ENCODE measurements at places on chromosomes 3 and 15. TPM values are rescaled to one million over a fixed set of nuclear protein-coding genes. Genes with fewer than 3 reads are reported as not detected.

DNA sequence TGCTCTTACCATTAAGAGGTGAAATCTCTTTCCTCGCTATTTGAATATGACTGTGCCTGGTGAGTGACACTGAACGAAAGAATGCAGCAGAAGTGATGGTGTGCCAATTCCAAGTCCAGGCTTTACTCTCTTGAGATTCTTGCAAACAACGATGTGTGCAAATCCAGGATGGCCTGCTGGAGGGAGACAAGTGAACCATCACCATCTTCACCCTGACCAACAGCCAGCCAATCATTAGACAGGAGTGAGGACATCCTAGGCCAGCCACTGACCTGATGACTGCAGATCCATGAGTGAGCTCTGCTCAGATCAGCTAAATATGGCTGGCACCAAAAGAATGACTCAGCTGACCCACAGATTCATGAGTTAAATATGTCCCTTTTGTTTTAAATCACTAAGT lies 878.0 kb downstream of the PDCD6IP start:
- H3K4me3 ChIP-seq = no peak overlapping the region
- no peaks in the 10 kb centered on the region for H3K27me3 ChIP-seq
- H3K36me3 ChIP-seq = no peaks in the 10 kb centered on the region
- DNase-seq = no peak
- no peak overlapping the region for H3K27ac ChIP-seq

- peak overlapping the region; percentile 94 for H3K4me3 ChIP-seq
- peaks cover 31% of the 10 kb centered on the region for H3K4me1 ChIP-seq
- no peaks in the 10 kb centered on the region for H3K36me3 ChIP-seq
- no peak for DNase-seq
- peak overlapping the region; percentile 98 for H3K27ac ChIP-seq
Observed at GRCh38 chr3:17740721-17741141, 1.7 kb downstream of the TBC1D5 start.

TMEM207 gene
- total RNA-seq = not detected

CD47 gene
- 228 TPM for total RNA-seq

SLITRK3 gene
- total RNA-seq = 0.09 TPM

DNA sequence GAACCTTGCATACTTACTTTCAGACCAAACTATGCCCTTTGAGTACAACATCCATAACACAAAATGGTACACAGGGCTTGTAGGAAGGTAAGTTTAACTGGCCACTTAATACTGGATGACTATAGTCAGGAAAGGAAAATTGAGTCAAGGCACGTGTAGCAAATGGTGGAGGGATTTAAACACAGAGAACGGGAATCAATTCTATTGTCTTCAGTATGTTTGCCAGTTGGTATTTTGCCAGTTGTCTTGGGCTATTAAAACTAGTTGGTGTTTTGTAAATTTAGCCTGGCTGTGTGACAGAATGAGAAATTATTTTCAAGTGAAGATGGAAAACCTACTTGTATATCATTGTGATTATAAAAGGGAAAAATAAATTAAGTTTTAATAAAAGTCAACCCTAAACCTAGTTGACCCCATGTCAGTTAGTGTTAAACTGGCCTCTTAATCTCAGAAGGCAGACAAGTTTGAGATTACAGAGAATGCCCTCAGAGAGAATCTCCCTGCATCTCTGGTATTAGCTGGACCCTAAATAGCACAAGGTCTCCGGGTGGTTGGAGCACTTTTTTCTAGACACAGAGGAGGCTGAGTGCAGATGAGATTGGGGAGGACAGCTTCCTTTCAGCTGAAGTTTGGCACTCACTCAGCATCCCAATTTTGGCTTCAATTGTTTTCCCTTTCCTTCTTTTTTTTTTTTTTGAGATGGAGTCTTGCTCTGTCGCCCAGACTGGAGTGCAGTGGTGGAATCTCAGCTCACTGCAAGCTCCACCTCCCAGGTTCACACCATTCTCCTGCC lies 91.2 kb downstream of the MB21D2 start:
- DNase-seq = no peak
- no peaks in the 10 kb centered on the region for H3K36me3 ChIP-seq

RGMA gene
- total RNA-seq = 4.1 TPM

METTL6 gene
- 14.4 TPM for total RNA-seq

GRCh38 chr3:151856118-151856517 lies 17.3 kb upstream of the SUCNR1 start:
- H3K4me1 ChIP-seq = no peaks in the 10 kb centered on the region
- H3K4me3 ChIP-seq = no peak overlapping the region
- no peaks in the 10 kb centered on the region for H3K27me3 ChIP-seq
- no peaks in the 10 kb centered on the region for H3K36me3 ChIP-seq
- no peak overlapping the region for H3K27ac ChIP-seq
- DNase-seq = no peak

LIPH gene
- total RNA-seq = 38.0 TPM

NRG4 gene
- total RNA-seq = 1.2 TPM

SNUPN gene
- total RNA-seq = 23.5 TPM

DNA sequence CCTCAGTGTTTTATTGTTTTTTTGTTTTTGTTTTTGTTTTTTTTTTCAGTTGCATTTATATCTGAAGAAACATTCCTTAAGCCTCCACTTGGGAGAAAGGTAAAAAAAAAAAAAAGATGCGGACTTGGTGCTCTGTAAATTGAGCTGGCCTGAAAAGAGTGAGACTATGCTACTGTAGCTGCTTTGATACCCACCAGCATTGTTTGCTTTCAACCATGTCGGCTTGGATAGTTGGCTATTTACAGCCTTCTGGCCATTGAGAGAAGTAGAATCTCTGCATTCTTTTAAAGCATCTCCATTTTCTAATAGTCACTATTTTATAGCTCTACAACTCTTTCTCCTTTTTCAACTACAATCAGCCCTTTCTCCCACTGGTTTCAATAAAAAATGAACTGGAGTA lies 149.6 kb downstream of the ZIC4 start:
- no peak for DNase-seq
- no peak overlapping the region for H3K27ac ChIP-seq
- no peaks in the 10 kb centered on the region for H3K27me3 ChIP-seq
- H3K4me1 ChIP-seq = no peaks in the 10 kb centered on the region
- H3K4me3 ChIP-seq = no peak overlapping the region

GRCh38 chr3:178777718-178778411 lies 241.6 kb downstream of the KCNMB2 start:
- no peak overlapping the region for H3K27ac ChIP-seq
- no peak for DNase-seq
- H3K27me3 ChIP-seq = no peaks in the 10 kb centered on the region
- no peaks in the 10 kb centered on the region for H3K4me1 ChIP-seq

DNA sequence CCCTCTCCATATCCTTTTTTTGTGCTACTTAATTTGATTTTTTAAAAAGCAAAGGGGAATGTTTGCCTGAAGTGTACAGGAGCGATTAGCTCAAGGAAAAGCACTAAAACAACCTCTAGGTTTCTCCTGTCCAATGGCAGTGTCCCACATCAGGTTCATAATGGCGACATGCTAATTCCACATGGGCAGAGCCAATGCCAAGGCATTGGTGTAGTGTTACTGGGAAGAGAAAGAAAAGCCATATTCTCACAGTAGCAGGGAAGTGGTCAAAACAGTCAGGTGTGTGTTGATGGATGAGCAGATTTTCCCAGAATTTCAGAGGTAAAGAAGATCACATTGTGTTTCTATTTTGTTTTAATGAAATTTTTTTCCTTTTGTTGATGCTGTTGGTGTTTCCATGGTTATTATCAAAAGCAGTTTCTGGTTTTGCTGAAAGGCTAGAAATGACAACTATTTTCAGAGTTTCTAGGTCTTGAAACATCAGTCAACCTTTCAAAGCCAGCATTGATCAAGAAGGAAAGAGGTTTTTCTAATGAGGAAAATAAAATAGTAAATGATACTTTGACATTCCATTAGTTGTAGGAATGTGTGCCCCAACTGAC lies 65.2 kb downstream of the FNDC3B start:
- peaks cover 55% of the 10 kb centered on the region for H3K4me1 ChIP-seq
- H3K36me3 ChIP-seq = no peaks in the 10 kb centered on the region
- H3K4me3 ChIP-seq = no peak overlapping the region

SH2D7 gene
- not detected for total RNA-seq

GRCh38 chr15:52727815-52728214 lies 48.6 kb upstream of the ATOSA start:
- H3K4me3 ChIP-seq = no peak overlapping the region
- no peak for DNase-seq
- no peaks in the 10 kb centered on the region for H3K36me3 ChIP-seq
- H3K27me3 ChIP-seq = no peaks in the 10 kb centered on the region
- no peak overlapping the region for H3K27ac ChIP-seq
- peaks cover 13% of the 10 kb centered on the region for H3K4me1 ChIP-seq

- no peaks in the 10 kb centered on the region for H3K27me3 ChIP-seq
- no peaks in the 10 kb centered on the region for H3K36me3 ChIP-seq
- no peaks in the 10 kb centered on the region for H3K4me1 ChIP-seq
Observed at GRCh38 chr3:143247073-143247472, 127.5 kb downstream of the CHST2 start.

GRCh38 chr15:47129033-47129432 lies 588.3 kb upstream of the SEMA6D start:
- no peaks in the 10 kb centered on the region for H3K27me3 ChIP-seq

DNA sequence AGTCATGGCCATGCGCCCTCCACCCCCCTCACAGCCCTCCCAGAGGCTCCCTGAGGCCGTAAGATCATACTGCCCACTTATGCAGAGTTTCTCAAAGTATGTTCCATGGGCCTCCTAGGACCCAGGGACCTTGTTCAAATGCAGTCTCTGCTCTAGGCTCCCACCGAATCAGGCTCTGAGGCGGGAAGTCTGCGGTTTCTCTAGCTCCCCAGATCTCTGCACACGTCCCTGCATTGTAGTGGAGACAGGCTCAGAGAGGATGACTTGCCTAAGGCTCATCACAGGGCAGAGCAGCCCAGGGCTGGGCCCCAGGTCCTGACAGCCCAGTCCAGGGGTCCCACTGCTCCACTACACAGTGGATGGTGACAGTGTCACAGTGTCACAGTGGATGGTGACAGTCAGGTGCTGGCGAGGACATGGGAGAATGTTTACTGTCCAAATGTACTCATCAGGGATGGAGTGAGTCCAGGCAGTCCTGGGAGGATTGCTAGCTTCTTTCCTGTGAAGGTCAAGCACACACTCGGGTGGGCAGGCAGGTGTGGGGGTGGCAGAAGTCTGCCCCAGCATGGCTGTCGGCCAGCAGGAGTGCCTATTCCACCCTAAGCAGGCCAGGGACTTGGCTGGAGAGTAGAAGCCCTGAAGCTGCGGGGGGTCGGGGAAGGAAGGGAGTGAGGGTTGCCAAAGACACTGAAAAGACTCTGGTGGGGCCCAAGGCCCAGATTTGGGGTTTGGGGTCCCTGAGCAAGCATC lies 12.4 kb downstream of the ANKRD63 start:
- no peaks in the 10 kb centered on the region for H3K36me3 ChIP-seq
- no peaks in the 10 kb centered on the region for H3K27me3 ChIP-seq
- no peak overlapping the region for H3K27ac ChIP-seq
- no peak overlapping the region for H3K4me3 ChIP-seq
- no peaks in the 10 kb centered on the region for H3K4me1 ChIP-seq

ILDR1 gene
- total RNA-seq = 6.9 TPM

DNA sequence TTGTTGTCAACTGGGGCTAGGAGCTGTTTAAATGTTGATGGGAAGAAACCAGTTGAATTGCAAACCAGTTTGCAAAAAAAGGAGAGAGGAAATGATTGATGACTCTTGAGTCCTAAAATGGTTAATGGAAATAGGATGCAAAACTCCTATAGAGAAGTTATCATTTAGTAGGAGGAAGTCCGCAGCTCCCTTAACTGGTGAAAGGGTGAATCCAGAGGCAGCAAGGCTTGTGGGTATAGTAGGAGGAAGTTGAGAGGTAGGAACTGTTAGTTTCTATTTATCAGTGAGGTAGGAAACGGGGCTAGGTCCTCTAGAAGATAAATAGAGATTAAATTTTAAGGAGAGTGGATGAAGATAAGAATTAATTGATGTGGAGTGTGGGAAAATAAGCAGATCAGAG lies 15.4 kb downstream of the IREB2 start:
- no peak overlapping the region for H3K4me3 ChIP-seq
- H3K36me3 ChIP-seq = no peaks in the 10 kb centered on the region
- peaks cover 55% of the 10 kb centered on the region for H3K4me1 ChIP-seq
- no peak for DNase-seq
- H3K27ac ChIP-seq = no peak overlapping the region

GP5 gene
- 0.26 TPM for total RNA-seq

GRCh38 chr15:74857671-74858368 lies 14.9 kb upstream of the ULK3 start:
- peaks cover 25% of the 10 kb centered on the region for H3K4me1 ChIP-seq
- no peak for DNase-seq
- H3K27me3 ChIP-seq = no peaks in the 10 kb centered on the region
- H3K4me3 ChIP-seq = no peak overlapping the region

DNA sequence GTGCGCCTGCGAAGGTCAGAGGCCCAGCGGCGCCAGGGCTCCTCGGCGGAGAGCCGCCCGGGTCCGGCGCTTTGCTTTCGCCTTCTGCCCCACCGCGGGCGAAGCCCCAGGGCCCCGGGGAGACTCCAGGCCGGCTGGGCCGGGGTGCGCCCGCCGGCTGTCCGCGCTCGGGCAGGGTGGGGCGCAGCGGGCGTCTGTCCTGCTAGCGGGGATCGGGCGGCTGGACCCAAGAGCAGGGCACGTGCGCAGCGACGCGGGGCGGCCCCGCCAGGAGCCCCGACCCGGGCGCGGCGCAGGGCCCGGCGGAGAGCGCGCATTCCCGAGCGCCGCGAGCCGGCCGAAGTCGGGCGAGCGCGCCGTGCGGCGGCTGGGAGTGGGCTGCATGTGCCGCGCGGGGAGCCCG lies 569 bp upstream of the ALDH1A3 start:
- no peaks in the 10 kb centered on the region for H3K36me3 ChIP-seq
- H3K4me1 ChIP-seq = no peaks in the 10 kb centered on the region
- no peak overlapping the region for H3K27ac ChIP-seq
- H3K27me3 ChIP-seq = peaks cover 46% of the 10 kb centered on the region
- DNase-seq = no peak
- peak overlapping the region; percentile 45 for H3K4me3 ChIP-seq

DNA sequence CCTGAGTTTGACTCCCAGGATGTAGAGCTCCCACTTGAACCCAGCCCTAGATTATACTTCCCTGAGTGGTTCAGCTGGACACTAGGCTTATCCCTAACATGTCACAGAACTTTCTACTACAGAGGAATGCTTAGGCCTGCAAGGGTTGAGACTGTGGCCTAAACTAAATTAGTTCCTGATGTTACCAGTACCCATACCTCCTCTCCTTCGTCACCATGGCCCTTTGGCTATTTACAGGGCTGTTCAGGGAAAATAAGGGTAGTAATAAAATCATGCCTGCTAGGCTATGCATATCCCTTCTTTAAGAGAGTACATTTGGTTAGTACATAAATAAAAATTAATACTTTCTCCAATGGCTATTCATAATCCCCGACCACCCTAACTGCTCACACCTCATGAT lies 356.4 kb upstream of the RASGRP1 start:
- H3K36me3 ChIP-seq = no peaks in the 10 kb centered on the region
- DNase-seq = no peak
- H3K27me3 ChIP-seq = no peaks in the 10 kb centered on the region
- no peak overlapping the region for H3K4me3 ChIP-seq
- no peaks in the 10 kb centered on the region for H3K4me1 ChIP-seq
- H3K27ac ChIP-seq = no peak overlapping the region

DNA sequence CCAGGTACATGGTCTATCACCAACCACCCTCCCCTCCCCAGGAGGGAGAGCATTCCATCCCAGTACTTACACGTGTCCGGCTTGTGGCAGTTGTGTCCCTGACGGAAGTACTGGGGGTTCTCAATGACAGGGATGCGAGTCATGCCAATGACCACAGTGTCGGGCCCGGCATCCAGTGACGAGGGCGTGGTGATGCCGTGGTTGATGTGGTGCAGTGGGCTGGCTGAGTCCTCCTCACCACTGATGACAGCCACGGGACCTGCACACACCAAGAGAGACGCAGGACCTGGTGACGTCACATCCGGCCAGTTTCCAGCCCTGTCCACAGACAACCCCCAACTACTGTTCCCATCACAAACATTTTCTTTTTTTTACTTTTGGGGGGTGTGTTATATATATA lies 223.8 kb downstream of the NTRK3 start:
- no peaks in the 10 kb centered on the region for H3K36me3 ChIP-seq
- no peak overlapping the region for H3K27ac ChIP-seq
- no peak overlapping the region for H3K4me3 ChIP-seq
- DNase-seq = no peak

C3orf20 gene
- total RNA-seq = 0.14 TPM
